ENCODE measurements at places on chromosomes 4 and X.
A peak's percentile ranks its signal among the peaks of the same experiment; 100 is the strongest.

- no peak for DNase-seq
These were observed 1198.2 kb downstream of the ADGRL3 start for GRCh38 chr4:62398318-62398717.

GRCh38 chr4:4217113-4217512 lies 9.6 kb downstream of the OTOP1 start:
- no peak for DNase-seq

DNA sequence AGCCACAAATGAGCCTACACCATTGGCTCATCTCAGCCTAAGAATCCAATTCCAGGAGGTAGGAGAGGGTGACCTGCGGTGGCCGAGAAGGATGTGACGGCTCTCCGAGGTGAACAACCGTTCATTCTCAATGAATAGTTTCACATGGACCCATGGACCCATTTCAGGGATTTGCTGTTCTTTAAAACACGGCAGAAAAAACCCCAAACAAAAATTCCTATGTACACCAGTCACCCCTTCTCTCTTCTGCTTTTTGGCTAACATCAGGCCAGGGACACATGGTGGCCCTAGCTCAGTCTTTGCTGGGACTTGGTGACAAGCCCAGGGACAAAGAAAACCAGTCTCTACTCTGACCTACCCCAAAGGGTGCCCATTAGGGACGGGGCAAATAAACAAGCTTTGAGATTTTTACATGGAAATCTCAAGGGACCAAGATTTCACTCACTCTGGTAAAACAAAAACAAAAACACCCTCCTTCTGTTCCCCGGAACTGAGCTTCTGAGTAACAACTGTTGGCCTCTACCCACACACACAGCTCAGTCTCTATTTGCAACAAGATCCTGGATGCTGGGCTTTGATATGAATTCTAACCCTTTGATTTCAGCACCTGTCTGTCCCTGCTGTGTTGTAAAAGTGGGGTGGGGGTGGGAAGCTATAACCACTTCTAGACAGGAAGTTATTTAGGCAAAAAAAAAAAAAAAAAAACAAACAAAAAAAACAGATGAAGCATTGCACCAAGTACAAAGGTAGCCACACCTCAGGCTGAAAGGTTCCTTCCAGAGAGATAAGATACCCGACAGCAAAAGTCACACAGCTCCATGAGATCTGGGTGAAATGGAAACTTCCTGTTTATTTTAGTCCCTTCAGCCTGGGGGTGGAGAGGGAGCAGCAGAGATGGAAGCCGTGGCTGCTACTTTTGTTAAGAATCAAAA lies 49.0 kb downstream of the DDX3X start:
- no peak for DNase-seq

DNA sequence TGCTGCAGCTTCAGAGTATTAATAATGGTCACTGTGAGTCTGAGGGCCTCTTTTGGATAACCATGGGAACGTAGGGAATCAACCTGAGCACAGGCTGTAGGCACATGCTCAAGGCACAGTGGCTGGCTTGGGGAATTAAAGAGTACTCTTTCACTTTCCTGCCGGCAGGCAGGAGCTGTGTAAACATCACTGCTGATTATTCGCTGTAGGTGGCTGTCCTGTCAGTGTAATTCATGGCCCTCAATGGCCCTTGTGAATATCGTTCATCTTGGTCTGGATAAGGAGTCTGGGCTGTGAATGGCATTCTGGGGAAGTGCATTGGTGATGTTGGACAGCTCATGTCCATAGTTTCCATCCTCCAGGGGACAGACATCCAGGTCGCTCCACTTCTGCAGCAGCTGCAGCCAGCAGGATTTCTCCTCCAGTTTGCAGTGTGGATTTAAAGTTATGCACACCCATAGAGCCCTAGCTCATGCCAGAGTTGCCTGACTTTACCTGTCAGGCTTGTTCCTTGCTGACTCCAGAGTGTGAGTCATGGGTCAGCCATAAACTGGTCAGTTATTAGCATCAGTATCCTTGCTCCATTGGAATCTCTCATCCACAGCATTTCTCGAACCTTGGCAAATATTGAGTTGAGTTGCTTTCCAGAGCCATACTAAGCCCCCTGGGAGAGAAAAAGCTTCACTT lies 43.0 kb downstream of the C4orf33 start:
- DNase-seq = no peak

DNA sequence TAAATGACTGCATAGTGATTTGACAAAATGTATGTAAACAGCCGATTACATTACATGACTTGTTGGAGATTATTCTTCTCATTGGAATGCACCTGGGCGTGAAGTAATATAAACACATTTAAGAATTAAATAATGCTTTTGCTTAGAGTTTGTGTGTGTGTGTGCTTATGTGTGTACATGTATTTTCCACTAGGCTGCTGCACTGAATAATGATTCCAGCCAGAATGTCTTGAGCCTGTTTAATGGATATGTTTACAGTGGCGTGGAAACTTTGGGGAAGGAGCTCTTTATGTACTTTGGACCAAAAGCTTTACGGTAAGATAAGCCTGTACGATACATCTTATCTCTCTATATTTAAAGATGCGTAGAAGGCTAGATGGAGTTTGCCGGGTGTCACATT lies 12.6 kb downstream of the NEIL3 start:
- DNase-seq = no peak

GRCh38 chr4:141635736-141636081 lies 674 bp upstream of the IL15 start:
- DNase-seq = no peak

GRCh38 chr4:113851816-113852215 lies 90.3 kb upstream of the CAMK2D start:
- no peak for DNase-seq

GRCh38 chrX:10399043-10399741 lies 221.2 kb downstream of the MID1 start:
- no peak for DNase-seq

GRCh38 chr4:102596532-102596931 lies 95.4 kb downstream of the NFKB1 start:
- no peak for DNase-seq

DNA sequence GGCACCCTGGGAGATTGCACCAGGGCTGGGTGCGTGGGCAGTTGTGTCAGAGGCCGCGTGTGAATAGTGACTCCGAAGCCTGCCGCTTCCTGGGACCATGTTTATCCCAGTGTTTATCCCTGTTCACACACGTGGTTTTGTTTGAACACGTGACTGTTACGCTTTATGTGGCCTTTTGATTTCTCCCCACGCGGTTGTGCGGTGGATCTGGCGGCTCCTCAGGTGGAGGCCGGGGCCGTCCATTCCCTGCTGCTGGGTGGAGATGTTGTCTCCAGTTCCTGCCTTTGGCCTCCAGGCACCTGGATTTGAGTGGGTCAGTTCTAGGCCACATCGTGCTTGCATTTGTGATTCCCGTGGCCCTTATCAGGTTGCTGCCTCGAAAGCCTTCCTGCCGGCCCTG lies 35.1 kb downstream of the NELFA start:
- DNase-seq = no peak

- no peak for DNase-seq
These were observed 291.9 kb upstream of the TENM3 start for GRCh38 chr4:181951265-181951664.

DNA sequence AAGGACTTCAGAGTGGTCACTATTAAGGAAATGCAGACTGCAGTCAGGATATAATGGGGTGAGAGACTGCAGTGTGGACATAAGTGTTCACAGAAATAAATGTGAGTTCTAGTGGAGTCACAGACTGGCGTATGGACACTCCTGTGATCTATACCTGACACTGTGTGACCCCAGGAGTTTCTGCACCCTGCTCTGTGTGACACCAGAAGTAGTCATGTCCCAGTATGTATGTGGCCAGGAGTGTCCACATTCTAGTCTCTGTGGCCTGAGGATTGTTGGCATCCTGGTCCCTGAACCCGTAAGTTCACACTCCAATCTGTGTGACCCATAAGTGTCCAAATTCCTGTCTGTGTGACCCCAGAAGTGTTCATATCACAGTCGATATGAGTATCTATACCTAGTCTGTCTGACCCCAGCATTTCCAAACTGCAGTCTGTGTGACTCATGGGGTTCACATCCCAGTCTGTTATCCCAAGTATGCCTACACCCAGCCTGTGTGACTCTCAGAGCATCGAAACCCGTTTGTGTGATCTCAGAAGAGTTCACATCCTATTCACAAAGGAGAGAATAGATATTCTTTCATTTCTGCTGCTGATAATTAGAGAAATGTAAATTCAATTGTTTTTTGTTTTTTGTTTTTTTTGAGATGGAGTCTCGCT lies 16.3 kb downstream of the WDR13 start:
- no peak for DNase-seq

DNA sequence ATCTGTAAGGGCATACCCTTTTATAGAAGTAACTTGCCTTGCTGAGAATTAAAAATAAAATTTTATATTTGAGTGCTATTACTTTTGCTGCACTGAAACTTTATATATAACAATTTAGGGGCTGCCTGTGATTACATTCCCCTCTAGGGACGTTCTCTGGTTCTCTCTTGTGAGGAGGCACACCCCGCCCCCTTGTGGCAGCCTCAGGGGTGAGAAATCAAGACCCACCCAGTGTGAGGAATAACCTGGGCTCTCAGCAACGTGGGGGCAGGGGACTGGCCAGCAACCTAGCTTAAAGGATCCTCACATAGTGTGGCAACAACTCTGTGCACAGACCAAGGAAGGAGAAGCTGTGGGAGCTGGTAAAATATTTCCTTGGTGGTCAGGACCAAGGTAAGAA lies 43.7 kb downstream of the MAGEA9 start:
- DNase-seq = peak; percentile 8

- DNase-seq = no peak
These were observed 21.4 kb downstream of the TMEM187 start for GRCh38 chrX:153993978-153994377.

- DNase-seq = no peak
These were observed 393.5 kb upstream of the GRIA3 start for GRCh38 chrX:122790376-122791095.

GRCh38 chrX:20265221-20265725 lies 1.4 kb downstream of the RPS6KA3 start:
- peak; percentile 39 for DNase-seq

DNA sequence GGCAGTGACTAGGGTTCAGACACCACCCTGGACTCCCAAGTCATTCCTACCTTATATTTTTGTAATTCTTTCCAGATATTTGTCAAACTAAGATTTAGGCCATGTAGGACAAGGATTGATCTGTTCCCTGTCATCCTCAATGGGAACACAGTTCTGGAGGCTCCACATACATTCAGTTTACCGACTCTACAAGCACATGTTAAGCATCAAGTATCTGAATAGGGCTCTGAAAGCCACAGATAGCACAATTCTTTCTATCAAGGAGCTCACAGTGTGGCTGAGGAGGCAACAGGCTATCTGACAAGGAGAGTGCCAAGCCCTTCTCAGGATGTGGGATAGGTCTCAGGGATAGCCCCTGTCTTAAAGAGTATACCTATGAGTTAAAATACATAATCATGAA lies 37.0 kb upstream of the CXCL8 start:
- DNase-seq = no peak

DNA sequence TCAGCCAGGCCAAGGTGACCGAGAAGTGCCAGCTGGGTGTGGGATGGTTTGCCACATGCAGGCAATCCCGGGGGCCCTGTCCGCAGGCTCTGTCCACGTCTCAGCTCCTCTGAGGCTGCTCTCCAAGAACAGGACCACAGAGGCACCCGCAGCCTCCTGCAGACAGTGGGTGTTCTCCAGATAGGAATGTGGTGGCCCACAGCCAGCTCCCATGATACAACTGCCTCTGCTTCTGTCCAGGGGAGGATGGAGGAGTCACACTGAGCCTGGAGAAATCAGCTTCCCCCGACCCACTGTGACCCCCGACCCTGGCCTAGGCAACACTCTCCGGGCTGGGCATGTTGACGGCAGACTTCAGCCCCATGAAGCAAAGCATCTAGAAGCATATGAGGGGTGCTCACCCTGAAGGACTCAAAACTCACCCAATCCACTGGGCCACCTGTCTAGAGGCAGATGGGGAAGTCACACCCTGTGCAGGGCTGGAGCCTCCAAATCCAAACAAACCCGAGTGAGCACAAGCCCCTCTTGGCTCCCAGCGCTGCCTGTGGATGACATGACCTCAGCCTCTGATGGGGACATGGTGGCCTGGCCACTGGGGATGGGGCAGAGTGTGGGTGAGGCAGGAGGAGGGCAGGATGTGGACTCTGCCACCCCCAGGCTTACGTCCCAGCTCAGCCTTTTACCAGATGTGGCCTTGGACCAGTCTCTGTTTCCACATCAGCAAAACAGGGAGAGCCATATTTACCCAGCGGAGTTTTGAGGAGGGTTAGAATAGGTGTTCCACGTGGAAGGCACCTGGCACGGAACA lies 102.3 kb downstream of the PSAPL1 start:
- no peak for DNase-seq

GRCh38 chrX:16770970-16771482 lies 15.2 kb upstream of the TXLNG start:
- no peak for DNase-seq

DNA sequence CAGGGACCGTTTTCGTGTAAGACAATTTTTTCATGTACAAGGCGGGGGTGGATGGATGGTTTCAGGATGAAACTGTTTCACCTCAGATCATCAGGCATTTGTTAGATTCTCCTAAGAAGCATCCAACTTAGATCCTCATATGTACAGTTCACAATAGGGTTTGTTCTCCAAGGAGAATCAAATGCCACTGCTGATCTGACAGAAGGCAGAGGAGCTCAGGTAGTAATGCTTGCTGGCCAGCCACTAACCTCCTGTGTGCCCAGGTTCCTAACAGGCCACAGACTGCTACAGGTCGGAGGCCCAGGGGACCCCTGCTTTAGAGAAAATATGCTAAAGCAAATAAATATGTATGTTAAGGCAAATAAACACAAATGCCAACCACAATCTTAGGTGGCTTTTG lies 61.3 kb downstream of the PPP3CA start:
- no peak for DNase-seq

DNA sequence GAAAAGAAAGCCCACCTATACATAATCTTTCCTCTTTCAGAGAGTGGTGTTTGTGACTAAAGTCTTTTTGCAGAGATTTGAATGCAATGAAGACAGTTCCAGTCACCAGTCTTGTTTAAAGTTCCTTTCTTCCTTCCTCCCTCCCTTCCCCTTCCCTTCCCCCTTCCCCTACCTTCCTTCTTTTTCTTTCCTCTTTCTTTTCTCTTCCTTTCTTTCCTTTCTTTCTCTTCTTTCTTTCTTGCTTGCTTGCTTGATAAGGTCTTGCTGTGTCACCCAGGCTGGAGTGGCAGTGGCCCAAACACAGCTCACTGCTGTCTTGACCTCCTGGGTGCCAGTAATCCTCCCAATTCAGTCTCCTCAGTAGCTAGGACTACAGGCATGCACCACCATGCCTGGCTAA lies 19.0 kb upstream of the ASB5 start:
- no peak for DNase-seq

- no peak for DNase-seq
These were observed 207.4 kb upstream of the INTU start for GRCh38 chr4:127425202-127425845.
